ENCODE measurements at places on chromosomes 12 and 14.
A peak's percentile ranks its signal among the peaks of the same experiment; 100 is the strongest.

GRCh38 chr12:25789541-25789944 lies 168.9 kb upstream of the RASSF8 start:
- ATAC-seq: no peak

- peak; percentile 16 for ATAC-seq
Measured at GRCh38 chr14:104149617-104150135, 11.3 kb downstream of the KIF26A start.

DNA sequence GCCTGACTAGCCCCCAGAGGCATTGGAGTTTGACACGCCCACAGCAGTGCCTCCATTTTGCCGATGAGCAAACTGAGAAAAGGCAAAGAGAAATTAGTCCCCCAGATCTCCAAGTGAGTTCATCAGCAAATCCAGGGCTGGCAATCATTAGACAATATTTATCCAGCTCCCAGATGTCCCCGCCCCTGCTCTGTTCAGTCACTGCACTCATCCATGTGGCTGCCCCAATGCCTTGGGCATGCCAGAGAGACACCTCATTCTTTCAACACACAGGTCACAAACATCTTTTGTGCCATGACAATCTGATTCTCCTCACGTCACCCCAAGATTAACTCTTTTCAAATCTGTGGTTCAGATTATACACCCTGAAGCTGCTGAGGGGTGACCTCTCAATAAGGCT lies 43.5 kb downstream of the DPF3 start:
- ATAC-seq: no peak

GRCh38 chr12:54998958-54999510 lies 14.5 kb upstream of the TESPA1 start:
- no peak for ATAC-seq

DNA sequence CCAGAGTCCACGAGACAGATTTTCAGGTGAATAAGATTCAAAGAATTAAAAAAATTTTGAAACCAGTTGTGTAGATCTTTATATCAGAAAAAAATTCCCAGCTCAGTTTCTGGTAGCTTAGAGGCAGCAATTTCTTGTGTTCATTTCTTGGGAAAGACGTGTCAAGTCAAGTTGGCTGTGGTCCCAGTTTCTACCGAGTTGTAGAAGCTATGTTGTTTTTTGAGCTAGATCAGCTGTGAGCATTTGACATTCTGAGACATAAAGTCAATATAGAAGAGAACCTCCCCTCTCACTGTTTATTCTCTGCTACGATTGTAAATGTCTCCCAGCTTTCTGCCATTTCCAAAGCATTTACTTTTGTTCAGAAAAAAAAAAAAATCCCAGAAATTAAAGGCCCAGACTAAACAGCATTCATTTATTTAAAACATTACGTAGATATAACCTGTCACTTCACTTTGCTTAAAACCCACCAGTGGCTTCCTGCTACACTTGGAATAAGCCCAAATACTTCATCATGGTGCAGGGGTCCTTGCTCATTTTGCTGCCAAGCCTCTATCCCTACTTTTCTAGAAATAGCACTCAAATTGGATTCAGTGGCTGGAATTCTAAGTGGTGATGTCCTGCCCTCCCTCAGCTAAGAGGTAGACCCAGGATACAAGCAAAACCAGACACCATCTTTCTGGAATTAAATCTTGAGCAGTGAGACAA lies 20.6 kb upstream of the PYGL start:
- no peak for ATAC-seq

- ATAC-seq: no peak
Measured at GRCh38 chr12:131287938-131288764, 334.4 kb downstream of the ADGRD1 start.

DNA sequence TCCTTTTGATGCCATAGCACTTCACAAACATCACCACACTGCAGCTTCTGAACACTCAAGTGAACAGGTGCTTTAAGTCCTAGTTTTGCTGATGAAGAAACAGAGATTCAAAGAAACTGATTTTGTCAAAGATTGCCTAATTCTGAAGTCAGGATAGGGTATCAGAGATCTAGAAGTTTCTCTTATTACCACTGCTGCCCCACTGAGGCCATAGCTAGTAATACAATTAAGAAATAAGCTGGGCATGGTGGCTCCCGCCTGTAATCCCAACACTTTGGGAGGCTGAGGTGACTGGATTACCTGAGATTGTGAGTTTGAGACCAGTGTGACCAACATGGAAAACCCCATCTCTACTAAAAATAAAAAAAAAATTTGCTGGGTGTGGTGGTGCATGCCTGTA lies 458.3 kb upstream of the SEL1L start:
- ATAC-seq: no peak

DNA sequence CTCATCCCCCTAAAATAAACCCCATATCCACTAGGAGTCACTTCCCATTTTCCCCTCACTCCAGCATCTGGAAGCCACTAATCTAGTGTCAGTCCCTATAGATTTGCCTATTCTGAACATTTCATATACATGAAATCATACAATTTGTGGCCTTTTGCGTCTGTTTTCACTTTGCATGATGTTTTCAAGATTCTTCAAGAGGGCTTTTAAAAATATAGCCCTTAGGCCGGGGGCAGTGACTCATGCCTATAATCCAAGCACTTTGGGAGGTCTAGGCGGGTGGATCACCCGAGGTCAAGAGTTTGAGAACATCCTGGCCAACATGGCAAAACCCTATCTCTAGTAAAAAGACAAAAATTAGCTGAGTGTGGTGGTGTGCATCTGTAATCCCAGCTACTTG lies 104.7 kb downstream of the VEZT start:
- no peak for ATAC-seq

DNA sequence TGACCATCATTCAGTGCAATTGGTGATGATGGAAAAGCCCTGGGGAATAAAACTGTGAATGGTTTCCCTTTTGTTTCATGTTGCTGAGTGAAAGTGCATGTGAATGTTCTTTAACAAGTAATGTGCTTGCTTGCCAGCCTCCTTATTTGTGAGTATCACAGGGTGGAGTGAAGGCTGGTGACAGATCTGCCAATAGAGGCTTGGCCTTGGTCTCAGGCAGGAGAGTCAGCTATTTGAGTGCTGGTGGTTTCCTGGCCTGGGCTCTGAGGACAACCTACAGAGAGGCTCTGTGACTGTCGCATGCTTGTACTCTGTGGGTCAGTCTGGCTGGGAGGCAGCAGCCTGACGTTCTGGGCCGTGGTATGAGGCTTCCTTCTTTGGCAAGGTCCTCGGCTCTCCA lies 20.7 kb downstream of the KRT85 start:
- no peak for ATAC-seq

GRCh38 chr12:49052451-49053208 lies 8.0 kb downstream of the KMT2D start:
- no peak for ATAC-seq

DNA sequence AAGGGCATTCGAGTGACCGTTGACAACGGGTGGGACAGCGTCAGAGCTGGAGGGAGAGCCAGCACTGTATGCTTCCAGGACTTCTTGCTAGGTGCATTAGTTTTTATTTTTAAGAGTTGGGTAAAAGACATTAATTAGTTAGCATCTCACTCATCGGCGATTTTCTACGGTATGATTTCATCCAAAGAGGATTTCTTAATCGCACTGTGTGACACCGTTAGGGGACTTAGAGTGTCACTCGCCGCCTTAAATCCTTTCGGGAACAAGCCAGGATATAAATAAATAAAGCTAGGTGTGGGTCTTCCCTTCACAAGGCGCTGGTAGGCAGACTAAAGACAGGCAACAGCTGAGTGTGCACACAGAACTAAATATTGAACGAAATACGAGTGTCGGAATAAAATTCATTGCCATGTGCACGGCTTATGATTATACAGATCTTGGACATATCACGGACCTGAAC lies 869 bp upstream of the NOVA1 start:
- no peak for ATAC-seq

All from activated CD4-positive, CD25-positive, alpha-beta regulatory T cell treated with anti-CD3 and anti-CD28 coated beads, Interleukin-2, amount 50 U/mL, for 24 hours (primary cell).